Cortex of kidney (tissue), 1 donor: ENCODE measurements at places on chromosomes 2 and 18.

- DNase-seq, result no peak
These were observed 362.4 kb upstream of the MEX3C start for GRCh38 chr18:51559902-51560287.

DNA sequence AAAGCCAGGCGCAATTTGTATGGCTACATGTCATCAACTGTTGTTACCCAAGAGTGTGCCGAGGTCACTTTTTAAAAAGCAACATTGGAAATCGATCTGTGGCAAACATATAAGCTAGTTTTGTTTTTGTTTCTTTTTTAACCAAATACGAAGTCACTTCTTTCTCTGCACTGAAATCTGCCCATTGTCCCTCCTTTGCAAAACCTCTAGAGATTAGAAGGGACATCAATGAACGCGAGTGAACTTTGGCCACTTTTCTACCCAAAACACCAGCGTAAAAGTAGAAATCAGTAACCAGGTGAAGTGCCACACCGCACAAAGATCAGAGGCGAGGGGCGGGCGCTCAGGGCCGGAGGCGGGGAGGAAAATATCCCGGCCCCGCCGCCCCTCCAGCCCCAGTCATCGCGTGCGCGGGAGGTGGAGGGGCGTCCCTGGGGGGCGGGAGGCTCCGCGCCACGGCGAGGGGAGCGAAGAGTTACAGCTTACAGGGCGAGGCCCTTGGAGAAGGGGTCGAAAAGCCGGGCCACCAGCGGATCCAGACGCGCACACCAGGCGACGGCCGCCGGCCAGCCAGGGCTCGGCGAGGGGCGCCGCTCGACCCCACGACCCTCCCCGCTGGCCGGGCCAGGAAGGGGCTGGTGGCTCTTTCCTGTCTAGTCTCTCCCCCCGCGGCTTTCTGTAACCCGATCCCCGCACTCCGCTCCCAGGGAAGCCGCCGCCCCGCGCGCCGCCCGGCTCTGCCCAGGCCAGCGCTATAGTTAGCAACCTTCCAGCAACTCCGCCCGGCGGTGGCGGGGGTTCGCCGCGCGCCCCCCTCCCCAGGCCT lies 993 bp downstream of the RBMS1 start:
- DNase-seq, result no peak

DNA sequence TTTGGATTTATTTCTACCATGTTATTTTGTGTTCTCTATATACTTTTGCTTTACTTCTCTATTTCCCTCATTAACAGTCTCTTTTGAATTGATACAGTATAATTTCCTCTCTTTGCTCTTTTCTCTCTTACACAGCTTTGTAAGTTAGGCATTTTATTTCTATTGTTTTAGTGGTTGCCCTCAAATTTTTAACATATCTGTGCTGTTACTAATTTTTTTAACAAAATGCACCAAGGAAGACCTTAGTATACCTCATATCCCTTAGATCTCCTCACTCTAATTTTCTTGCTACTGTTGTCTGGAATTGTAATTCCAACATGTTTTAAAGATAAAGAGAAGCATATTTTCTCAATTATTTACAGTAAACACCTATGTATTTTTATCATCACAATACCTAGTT lies 416.8 kb upstream of the SLC14A2 start:
- no peak for DNase-seq

- no peak for DNase-seq
These were observed 89.6 kb downstream of the UPP2 start for GRCh38 chr2:158191076-158191895.
